ENCODE measurements at places on chromosomes 13 and 19.

DNA sequence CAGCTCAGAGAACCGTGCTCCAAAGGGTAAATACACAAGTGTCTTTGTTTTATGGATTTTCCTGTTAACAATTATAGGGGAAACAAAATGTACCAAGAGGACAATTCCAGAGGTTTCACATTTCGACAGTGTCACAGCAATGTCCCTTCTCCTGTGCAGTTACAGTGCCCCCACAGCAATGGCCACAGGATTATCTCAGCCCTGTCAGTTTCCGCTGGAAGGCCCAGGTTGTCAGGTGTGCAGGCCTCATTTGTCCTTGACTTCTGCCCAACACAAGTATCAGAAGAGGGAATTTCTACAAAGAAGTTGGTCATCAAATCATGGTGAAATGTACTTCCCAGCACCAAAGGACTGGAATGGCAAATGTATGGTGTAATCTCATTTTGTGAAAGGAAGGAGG is 11.2 kb upstream of the N4BP2L2 start:
- no peak for DNase-seq

- no peak for DNase-seq
Measured at GRCh38 chr13:20049558-20050473, 91.3 kb downstream of the ZMYM2 start.

- no peak for DNase-seq
Measured at GRCh38 chr19:13029893-13030292, 34.6 kb downstream of the NFIX start.

GRCh38 chr19:49136771-49137171 is 17.4 kb downstream of the PPFIA3 start:
- no peak for DNase-seq

GRCh38 chr13:59677966-59678814 is 485.5 kb downstream of the DIAPH3 start:
- no peak for DNase-seq

GRCh38 chr13:42680748-42681147 is 100.6 kb upstream of the FAM216B start:
- no peak for DNase-seq

All from activated T-cell treated with anti-CD3 and anti-CD28 coated beads for 1 hour (primary cell).